ENCODE measurements at places on chromosomes 7 and 10.
A peak's percentile ranks its signal among the peaks of the same experiment; 100 is the strongest.

DNA sequence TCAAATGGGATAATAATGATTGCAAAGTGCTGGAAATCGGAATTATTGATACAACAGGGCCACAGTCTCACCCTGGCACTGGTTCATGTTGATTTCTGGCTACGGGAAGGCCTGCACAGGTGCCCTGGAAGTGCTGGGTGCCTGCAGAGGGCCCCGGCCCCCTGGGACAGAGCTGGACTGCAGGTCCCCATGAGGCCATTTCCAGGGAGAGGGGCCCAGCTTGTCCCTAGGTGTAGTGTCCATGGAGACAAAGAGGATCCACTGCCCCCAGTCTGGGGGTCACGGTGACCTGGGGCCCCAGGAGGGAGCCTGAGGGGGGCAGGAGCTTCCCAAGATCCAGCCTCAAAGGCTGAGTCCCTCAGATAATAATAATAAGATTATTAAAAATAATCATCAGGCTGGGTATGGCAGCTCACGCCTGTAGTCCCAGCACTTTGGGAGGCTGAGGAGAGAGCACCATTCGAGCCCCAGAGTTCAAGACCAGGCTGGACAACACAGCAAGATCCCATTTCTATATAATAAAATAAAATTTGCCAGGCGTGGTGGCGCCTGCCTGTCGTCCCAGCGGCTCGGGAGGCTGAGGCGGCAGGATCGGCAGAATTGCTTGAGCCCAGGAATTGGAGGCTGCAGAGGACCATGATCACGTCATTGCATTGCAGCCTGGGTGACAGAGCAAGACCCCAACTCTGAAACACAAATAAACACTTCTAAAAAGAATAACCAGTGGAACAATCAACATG lies 98.1 kb downstream of the MICALL2 start:
- DNase-seq, result no peak

- no peak for DNase-seq
Measured at GRCh38 chr7:30726296-30727006, 25.5 kb upstream of the INMT start.

- DNase-seq, result no peak
Measured at GRCh38 chr7:104444017-104444416, 115.6 kb downstream of the LHFPL3 start.

- DNase-seq, result no peak
Measured at GRCh38 chr10:58776568-58777318, 264.1 kb downstream of the BICC1 start.

- DNase-seq, result peak; percentile 72
Measured at GRCh38 chr7:128883622-128884448, 21.2 kb downstream of the ATP6V1F start.

- no peak for DNase-seq
Measured at GRCh38 chr7:111852081-111852480, 289.8 kb upstream of the IMMP2L start.

DNA sequence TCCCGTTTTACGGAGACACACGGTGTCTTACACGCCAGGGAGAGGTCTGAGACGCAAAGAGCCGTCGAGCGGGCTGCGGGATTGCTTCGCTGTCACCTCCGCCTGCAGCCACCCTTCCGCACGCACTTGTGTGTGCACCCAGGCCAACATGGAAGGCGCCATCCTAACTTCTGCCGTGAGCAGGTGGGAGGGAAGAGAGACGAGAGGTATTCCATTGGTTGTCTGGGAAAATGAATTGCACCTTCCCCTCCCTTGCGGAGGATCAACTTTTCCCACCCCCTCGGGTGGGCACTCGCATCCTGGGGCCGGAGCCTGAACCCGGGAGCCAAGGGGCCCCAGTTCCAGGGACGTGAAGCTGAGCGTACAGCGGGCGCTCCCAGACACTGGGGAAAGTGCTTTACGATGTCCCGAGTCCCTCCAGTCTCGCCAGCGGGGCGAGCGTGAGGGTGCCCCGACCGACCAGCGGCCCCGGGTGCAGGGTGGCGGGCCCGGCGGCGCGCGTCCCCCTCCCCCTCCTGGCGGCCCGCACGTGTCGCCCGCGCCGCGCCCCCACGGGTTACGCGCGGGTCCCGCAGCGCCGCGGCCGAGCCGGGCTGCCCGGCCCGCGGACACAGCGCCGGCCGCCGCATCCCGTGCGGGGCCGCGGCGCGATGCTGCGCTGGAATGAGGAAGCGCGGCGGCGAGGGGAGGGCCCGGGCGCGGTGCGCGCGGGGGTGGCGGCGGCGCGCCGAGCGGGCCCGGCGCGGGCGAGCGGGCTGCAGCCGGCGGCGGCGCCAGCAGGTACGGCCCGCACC lies 984 bp upstream of the IKZF1 start:
- peak; percentile 64 for DNase-seq
